ENCODE measurements at places on chromosomes 1 and 21. TPM values are rescaled to one million over a fixed set of nuclear protein-coding genes. Genes with fewer than 3 reads are reported as not detected.

Gene PRELP
- total RNA-seq, result 14.7 TPM

Gene PLEKHN1
- not detected for total RNA-seq

Gene GREM2
- not detected for total RNA-seq

Gene CDK18
- 165 TPM for total RNA-seq

Gene PITHD1
- 41.7 TPM for total RNA-seq

Gene CLCA4
- not detected for total RNA-seq

Gene LORICRIN
- total RNA-seq, result not detected

All from heart right ventricle (tissue), 16 donors.